ENCODE measurements at places on chromosomes 4 and X.

- no peak for DNase-seq
Measured at GRCh38 chrX:17848545-17849265, 12.4 kb downstream of the RAI2 start.

GRCh38 chrX:95949588-95949987 lies 735.1 kb upstream of the DIAPH2 start:
- no peak for DNase-seq

- no peak for DNase-seq
Measured at GRCh38 chr4:121216461-121216860, 52.3 kb upstream of the TNIP3 start.

- DNase-seq, result no peak
Measured at GRCh38 chr4:3176367-3177229, 72.4 kb upstream of the MSANTD1 start.

DNA sequence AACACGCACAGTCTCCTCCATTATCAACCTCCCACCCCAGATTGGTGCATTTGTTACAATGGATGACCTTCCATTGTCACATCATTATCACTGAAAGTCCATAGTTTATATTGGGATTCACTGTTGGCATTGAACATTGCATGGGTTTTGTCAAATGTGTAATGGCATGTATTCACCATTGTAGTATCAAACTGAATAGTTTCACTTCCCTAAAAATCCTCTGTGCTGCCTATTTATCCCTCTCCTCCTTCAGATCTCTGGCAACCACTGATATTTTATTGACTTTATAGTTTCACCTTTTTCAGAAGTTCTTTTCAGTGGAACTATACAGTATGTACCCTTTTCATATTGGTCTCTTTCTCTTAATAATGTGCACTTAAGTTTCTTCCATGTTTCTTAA lies 1565.4 kb downstream of the PCDH18 start:
- no peak for DNase-seq

GRCh38 chrX:9738151-9738550 lies 27.5 kb downstream of the GPR143 start:
- DNase-seq, result no peak

DNA sequence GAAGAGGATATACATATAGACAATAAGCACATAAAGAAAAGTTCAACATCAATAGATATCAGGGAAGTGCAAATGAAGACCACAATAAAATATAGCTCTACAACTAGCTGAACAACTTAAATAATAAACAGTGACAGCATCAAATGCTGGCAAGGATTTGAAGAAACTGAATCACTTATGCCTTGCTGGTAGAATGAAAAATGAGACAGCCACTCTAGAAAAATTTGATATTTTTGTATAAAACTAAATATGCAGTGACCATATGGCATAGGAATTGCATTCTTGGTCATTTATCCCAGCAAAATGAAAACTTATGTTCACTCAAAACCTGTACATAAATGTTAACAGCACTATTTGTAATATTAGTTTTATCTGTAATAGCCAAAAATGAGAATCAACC lies 1102.0 kb downstream of the C4orf33 start:
- no peak for DNase-seq

DNA sequence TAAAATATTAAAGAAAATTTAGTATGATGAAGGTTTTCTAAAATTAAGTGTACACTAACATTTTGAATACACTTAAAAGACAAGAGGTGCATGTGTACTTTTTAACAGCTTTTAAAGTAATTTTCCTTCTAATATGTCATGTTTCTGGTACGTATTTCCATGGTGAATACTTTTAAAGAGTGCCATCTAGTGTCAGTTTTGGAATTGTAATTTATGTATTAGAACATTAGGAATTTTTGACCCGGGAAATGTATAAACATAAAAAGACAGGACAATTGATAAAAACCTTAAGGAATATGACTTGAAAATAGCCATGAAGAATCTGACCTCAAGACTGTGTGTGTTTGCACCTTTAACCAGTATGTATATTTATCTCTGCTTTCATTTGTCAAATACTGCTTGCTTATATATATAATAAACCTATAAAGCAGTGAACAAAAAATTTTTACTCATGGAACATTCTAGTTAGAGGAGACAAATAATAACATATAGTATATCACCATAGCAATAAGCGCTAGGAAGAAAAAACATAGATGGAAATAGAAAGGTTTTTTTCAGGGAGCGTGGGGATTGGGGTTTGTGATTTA lies 7.2 kb downstream of the GSTCD start:
- no peak for DNase-seq

DNA sequence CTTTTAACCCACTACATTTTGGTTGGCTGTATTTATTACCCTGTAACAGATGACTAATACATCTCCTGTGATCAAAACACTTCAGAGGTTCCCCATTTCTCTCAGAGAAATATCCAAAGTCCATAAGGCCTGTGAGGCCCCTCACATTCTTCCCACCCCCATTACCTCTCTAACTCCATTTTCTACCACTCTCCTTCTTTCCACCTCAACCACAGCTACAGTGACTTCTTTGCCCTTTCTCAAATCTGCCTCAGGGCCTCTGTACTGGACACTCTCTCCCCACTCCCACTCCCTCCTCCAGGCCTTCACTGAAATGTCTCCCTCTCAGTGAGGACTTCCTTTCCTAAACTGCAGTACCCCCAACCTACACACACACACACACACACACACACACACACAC lies 8.4 kb upstream of the TMEM144 start:
- no peak for DNase-seq

- DNase-seq, result peak; percentile 89
Measured at GRCh38 chrX:46573331-46573891, at the start of gene CHST7. CHST7 (plus strand) TSS chrX:46573765; CDS start chrX:46573932, 167 bp downstream.

GRCh38 chr4:182729516-182729915 lies 187.7 kb downstream of the DCTD start:
- no peak for DNase-seq

- no peak for DNase-seq
Measured at GRCh38 chr4:17188125-17188524, 289.7 kb upstream of the LDB2 start.

GRCh38 chr4:2025817-2026216 lies 17.0 kb upstream of the NELFA start:
- DNase-seq, result no peak
